ENCODE measurements at places on chromosomes 7 and 10.

GRCh38 chr7:90843472-90843871 lies 247.4 kb downstream of the CDK14 start:
- DNase-seq: no peak

DNA sequence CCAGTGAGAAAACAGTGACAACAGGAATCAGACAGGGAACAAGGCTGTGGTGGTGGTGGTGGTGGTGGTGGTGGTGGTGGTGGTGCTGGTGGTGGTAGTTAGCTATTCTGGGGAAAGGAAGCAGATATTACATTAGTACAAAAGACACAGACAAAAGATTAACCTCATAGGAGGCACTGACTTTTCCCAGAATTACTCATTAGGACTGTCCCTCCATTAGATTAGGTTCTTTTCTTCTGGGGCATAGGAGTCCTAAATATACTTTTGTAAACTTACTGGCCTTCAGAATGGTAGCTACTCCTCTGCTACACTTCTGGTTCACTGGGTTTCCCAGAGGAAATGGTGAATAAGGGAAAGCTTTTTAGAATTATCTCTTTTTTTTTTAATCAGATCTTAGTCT lies 156.6 kb upstream of the SEMA3D start:
- DNase-seq: no peak

GRCh38 chr10:14609178-14609577 lies 165.5 kb downstream of the FAM107B start:
- DNase-seq: no peak

DNA sequence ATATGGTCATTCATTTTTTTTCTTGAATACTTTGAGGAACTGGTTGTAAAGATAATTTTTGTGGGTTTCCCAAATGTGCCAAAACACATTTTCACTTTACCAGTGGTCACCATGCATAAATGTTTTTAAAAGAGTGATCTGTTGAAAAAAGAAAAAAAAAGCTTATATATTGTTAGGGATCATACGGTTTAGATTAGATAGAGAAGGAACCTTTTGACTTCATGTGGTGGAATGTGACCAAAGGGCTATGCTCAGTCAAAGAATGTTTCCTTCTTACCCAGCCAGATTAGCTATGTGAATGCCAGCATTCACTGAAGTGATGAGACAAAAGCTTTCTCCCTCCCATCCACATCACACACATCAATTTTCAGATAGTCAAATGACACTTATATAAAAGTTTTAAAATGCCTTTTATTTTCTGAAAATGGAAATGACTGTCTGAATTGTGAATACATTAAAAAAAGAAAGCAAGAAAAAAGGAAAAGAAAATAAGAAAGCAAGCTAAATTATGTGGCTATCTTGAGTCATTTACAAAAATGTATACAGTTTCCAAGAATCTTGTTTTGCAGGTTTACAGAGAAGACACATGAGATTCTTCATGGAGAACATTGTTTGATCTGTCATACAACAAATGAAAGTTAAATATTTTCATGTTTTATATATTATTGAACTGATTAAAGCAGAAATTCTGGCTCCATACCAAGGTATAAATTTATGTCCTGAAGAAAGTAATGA lies 8.6 kb upstream of the CPED1 start:
- DNase-seq: no peak

DNA sequence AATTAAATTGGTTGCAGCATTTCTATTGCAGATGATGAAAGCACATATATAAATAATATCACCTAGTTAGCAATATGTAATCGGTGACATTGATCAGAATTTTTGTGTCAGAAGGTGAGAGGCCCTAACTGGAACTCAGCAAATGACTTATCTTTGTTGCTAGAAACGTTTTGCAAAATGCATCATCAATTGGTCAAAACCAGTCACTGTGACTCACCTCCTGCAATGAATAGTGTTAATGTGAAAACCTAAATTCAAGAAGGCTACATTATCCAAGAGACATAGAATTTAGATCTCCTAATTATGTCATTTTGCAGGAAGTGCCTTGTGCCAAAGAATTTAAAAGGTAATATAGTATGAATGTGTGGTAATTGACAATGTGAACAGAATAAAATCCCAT lies 9.8 kb upstream of the PNLIPRP3 start:
- DNase-seq: no peak

GRCh38 chr7:45660901-45661211 lies 86.7 kb downstream of the ADCY1 start:
- no peak for DNase-seq

DNA sequence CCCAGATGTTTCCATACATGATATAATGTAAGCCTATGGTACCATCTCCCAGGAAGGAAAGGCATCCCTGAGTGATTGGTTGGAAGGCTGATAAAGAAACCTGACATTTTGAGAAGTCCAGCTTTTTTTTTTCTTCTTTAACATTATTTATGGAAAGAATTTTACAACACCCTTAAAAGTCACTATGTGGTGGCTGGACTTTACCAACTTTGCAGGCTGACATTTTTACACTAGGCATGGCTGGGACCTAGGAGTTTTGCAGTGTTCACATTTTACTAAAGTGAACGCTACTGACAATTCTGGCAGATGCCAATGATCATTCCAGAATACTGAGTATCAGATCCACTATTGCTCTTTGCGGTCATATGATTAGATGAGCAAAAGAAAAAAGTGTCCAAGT lies 239.9 kb downstream of the GLI3 start:
- DNase-seq: no peak
